ENCODE measurements at places on chromosomes 11 and 22. TPM values are rescaled to one million over a fixed set of nuclear protein-coding genes. Genes with fewer than 3 reads are reported as not detected.

The BBOX1 gene
- not detected for total RNA-seq

The BTBD18 gene
- total RNA-seq = not detected

The PGA4 gene
- total RNA-seq = not detected

DNA sequence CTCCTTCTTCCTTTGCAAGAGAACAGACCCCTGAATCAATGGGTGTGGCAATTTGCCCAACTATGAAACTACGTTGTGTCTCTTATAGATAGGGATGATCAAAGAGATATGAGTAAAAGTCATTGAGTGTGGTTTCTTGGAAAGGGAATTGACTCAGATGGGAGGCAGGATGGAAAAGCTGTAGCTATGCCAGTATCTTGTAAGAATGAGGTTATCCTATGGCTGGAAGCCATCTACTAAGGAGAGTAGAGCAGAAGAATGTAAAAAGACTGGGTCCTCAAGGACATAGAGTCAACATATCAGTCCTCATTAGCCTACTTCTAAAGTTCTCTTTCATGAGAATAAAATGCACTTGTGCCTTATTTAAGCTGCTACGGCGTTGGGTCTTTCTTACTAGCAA is 78.9 kb upstream of the POU2AF2 start:
- no peak for DNase-seq
- no peak overlapping the region for H3K27ac ChIP-seq
- peaks cover 10% of the 10 kb centered on the region for H3K27me3 ChIP-seq
- no peak overlapping the region for H3K4me3 ChIP-seq

The OR51G2 gene
- not detected for total RNA-seq

DNA sequence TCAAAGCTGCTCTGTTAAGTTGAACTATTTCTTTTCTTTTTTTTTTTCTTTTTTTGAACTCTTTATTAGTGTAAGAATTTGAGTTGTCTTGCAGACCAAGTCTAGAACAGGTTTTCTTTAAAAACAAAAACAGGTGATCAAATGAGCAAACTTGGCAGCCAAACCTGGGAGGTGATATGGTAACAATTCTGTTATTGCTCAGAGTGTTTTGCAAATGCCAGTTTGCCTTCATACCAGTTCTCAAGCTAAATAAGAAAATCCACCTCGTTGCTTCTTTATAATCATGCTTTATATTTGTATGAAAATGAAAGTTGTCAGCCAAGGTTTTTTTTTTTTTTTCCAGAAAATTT is 76.9 kb downstream of the DEPDC5 start:
- no peak overlapping the region for H3K4me3 ChIP-seq
- no peak overlapping the region for H3K27ac ChIP-seq
- H3K36me3 ChIP-seq = peaks cover 48% of the 10 kb centered on the region
- no peaks in the 10 kb centered on the region for H3K27me3 ChIP-seq

GRCh38 chr11:35711173-35711910 is 48.8 kb downstream of the TRIM44 start:
- no peak for DNase-seq
- peaks cover 8% of the 10 kb centered on the region for H3K4me1 ChIP-seq
- peaks cover 5% of the 10 kb centered on the region for H3K36me3 ChIP-seq
- no peak overlapping the region for H3K4me3 ChIP-seq

GRCh38 chr22:46537225-46537945 is at the start of gene CELSR1:
Gene CELSR1, minus strand, starts transcription at chr22:46537620. Its CDS starts 450 bp downstream, at chr22:46537170.
- peaks cover 5% of the 10 kb centered on the region for H3K4me1 ChIP-seq
- DNase-seq = no peak
- H3K36me3 ChIP-seq = no peaks in the 10 kb centered on the region
- peaks cover 35% of the 10 kb centered on the region for H3K27me3 ChIP-seq
- H3K27ac ChIP-seq = no peak within 1 kb of the TSS
- H3K4me3 ChIP-seq = no peak within 1 kb of the TSS

GRCh38 chr22:20451920-20452319 is 14.3 kb upstream of the SCARF2 start:
- no peak overlapping the region for H3K4me3 ChIP-seq
- H3K27me3 ChIP-seq = no peaks in the 10 kb centered on the region
- peaks cover 18% of the 10 kb centered on the region for H3K36me3 ChIP-seq
- DNase-seq = no peak
- peaks cover 14% of the 10 kb centered on the region for H3K4me1 ChIP-seq

DNA sequence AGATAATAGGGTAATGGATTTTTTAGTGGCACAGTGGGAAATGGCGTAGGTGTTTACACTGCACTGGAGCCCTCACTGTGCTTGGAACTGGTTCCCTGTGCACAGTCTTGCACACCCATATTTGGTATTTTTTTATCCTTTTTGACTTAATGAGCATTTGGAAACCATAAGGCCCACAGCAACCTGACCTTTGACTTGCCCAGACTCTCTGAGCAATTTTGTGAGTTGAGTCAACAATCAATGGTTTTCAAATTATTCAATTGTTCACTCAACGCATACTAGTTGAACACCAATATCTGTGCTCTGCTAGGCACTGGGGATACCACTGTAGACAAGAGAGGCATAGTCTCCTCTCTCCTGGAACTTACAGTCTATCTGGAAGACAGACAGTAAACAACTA is 14.3 kb downstream of the CD44 start:
- no peak overlapping the region for H3K4me3 ChIP-seq
- no peak overlapping the region for H3K27ac ChIP-seq
- peaks cover 95% of the 10 kb centered on the region for H3K4me1 ChIP-seq
- H3K27me3 ChIP-seq = no peaks in the 10 kb centered on the region
- no peak for DNase-seq

DNA sequence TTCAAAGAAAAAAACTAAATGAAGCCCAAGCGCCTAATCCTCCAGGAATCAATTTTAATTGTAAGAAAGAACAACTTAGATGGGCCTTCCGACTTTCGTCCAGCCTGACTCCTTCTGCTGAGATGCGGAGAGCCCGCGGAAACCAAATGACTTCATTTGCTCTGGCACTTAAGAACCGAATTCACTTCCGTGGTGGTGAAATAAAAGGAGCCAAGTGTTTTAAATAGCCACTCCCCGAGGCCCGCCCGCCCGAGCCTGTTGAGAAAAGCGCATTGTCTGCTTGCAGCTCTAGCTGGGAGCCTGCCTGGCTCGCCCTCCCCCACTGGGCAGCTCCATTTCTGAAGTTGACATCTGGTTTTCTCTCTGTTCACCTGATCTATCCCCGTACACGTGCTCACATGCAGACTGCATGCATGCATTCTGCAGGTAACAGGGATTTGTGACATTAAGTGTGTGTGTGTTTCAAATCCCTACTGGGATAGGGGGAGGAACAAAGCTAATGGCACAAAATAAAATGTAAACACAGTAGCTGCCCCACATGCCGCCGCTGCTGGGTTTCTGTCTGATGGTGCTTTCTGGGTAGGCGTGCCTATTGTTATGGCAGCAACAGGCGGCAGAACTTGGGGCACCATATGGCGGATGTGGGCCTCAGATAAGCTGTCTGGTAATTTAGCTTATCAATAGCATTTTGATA is 6.2 kb downstream of the TEAD1 start:
- H3K4me3 ChIP-seq = no peak overlapping the region
- H3K36me3 ChIP-seq = no peaks in the 10 kb centered on the region
- peaks cover 8% of the 10 kb centered on the region for H3K4me1 ChIP-seq
- DNase-seq = peak; percentile 38
- no peak overlapping the region for H3K27ac ChIP-seq
- peaks cover 73% of the 10 kb centered on the region for H3K27me3 ChIP-seq

GRCh38 chr11:74014880-74015279 is 6.0 kb upstream of the UCP3 start:
- DNase-seq = no peak
- no peaks in the 10 kb centered on the region for H3K27me3 ChIP-seq
- no peak overlapping the region for H3K4me3 ChIP-seq
- H3K36me3 ChIP-seq = peaks cover 42% of the 10 kb centered on the region
- H3K4me1 ChIP-seq = peaks cover 52% of the 10 kb centered on the region

DNA sequence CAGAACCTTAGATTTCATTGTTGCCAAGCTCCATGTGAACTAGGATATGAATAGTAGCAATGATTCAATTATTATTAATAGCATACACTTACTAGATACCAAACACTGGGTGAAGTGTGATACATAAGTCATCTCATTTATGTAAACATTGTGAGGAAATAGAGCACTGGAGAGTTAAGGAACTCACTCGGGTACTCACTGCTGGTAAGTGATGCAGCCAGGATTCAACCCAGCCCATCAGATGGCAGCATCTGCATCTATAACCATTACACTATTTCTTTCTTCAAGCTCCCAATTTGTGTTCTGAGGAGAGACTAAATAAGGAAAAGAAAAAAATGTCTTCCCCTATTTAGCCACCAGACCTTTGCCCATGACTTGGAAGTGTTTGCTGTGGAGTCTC is 10.2 kb upstream of the ALG8 start:
- no peaks in the 10 kb centered on the region for H3K4me1 ChIP-seq
- H3K27me3 ChIP-seq = no peaks in the 10 kb centered on the region
- DNase-seq = no peak
- no peak overlapping the region for H3K4me3 ChIP-seq
- no peak overlapping the region for H3K27ac ChIP-seq

The MSANTD2 gene
- 9.1 TPM for total RNA-seq

The CPSF7 gene
- 94.8 TPM for total RNA-seq

GRCh38 chr11:110092111-110092514 is 1.1 kb upstream of the ZC3H12C start:
- peaks cover 12% of the 10 kb centered on the region for H3K4me1 ChIP-seq
- H3K36me3 ChIP-seq = no peaks in the 10 kb centered on the region
- H3K4me3 ChIP-seq = peak overlapping the region; percentile 72
- no peak for DNase-seq
- H3K27me3 ChIP-seq = peaks cover 48% of the 10 kb centered on the region

The C11orf16 gene
- total RNA-seq = not detected

DNA sequence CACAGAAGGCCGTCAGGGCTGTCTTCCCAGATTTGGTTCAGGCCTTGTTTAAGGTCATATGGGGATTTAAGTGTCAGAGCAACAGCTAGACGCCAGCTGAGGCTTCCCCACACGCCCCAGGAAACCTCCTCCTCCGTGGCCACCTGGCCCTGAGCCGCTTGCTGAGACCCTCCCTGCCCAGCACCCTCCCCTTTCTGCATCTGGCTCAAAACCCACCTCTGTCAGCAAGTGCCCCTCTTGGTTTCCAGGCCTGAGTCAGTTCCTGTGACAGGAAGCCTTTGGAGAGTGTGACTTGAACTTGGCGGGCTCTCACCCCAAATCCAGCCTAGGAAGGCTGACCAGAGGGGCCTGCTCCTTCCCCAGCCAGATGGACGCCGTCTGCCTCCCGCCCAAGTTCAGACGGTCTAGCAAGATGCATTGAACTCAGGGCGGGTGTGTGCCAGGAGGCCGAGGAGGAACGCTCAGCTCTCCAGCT is 561 bp downstream of the FXYD2 start:
- peak overlapping the region; percentile 6 for H3K4me3 ChIP-seq
- peaks cover 82% of the 10 kb centered on the region for H3K4me1 ChIP-seq
- H3K27me3 ChIP-seq = no peaks in the 10 kb centered on the region
- H3K36me3 ChIP-seq = no peaks in the 10 kb centered on the region

DNA sequence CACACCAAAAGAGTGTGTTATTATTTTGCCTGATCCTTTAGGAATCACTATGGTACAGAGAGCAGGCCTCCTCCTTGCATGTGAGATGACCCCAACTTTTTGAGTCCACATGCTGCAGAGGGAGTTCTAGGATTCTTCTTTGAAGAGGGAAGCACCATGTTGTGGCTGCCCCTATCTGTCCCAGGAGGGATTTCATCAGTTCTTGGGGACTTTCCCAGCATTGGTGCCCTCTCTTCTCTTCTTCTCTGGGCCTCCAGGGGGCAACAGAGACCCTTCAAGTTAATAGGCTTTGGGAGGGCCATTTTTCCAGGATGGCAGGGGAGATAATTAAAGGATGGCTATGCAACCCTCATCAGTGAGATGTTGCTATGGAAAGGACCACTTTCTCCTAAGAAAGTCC is 3.6 kb downstream of the MMP1 start:
- no peak overlapping the region for H3K27ac ChIP-seq
- DNase-seq = peak; percentile 29
- H3K4me1 ChIP-seq = no peaks in the 10 kb centered on the region
- H3K27me3 ChIP-seq = no peaks in the 10 kb centered on the region

DNA sequence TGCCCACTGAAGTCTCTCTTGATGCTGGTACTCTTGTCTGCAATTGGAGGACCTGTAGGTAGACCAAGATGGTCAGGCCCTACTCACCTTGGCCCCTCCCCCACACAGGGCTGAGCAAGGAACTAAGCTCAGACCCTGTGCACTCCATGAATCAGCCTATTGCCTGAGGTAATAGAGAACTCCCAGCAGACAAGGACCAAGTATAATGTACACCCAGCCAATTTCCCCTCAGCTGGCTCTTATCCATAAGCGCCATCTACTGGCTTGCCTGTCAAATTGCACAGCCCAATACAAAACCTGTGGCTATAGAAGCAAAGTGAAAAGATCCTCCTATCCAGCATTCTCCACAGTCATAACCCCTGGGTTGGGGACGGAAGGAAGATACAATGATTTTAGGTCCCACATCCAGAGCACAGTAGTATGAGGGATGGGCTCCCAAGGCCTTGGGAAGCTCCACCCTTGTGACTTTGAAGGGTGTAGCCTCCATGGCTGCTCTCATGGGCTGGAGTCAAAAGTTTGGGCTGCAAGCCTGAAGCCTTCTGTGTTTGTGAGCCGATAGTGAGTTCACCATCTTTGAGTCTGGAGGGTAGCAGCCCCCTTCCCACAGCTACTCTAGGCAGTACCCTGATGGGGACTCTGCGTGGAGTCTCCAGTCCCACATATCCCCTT is 56.0 kb downstream of the GLYATL2 start:
- H3K27me3 ChIP-seq = peaks cover 2% of the 10 kb centered on the region
- DNase-seq = peak; percentile 53
- H3K4me3 ChIP-seq = no peak overlapping the region
- H3K4me1 ChIP-seq = no peaks in the 10 kb centered on the region
- H3K36me3 ChIP-seq = no peaks in the 10 kb centered on the region
- H3K27ac ChIP-seq = no peak overlapping the region

- no peak overlapping the region for H3K4me3 ChIP-seq
- no peak for DNase-seq
- H3K27me3 ChIP-seq = no peaks in the 10 kb centered on the region
- no peak overlapping the region for H3K27ac ChIP-seq
- no peaks in the 10 kb centered on the region for H3K4me1 ChIP-seq
- no peaks in the 10 kb centered on the region for H3K36me3 ChIP-seq
Measured at GRCh38 chr11:36077368-36077767, 133.5 kb downstream of the LDLRAD3 start.

DNA sequence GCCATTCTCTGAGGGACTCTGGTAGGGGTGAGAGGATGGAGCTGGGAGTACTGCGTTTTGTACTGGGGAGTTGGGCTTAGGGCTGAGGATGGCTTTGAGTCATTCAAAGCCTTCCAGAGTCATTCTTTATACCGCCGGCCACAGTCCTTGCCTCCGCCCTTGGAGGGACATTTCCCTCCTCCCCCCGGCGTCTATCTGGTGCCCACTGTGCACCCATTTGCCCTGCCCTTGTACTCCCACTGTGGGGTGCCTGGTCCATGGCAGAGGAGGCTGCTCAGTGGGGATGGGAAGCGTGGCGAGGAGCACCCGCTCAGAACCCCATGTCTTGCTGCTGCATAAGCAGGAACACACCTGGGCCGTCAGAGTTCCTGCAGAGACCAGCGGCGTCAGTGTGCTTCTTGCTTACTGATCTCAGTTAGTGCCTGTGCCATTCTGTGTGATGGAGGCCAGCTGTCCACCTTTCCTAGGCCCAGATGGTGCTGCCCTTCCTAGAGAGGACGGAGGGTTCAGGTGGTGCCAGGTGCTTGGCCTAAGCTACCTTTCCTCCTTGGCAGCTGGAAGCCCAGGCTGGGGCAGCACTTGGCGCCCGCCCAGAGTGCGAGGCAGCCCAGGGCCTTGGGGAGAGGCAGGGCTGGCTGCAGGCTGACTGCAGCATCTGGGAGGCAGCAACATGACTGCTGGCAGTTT is 23.3 kb upstream of the TMEM191C start:
- H3K4me3 ChIP-seq = no peak overlapping the region
- H3K36me3 ChIP-seq = no peaks in the 10 kb centered on the region
- no peaks in the 10 kb centered on the region for H3K27me3 ChIP-seq

- no peak overlapping the region for H3K27ac ChIP-seq
- no peaks in the 10 kb centered on the region for H3K27me3 ChIP-seq
- peaks cover 41% of the 10 kb centered on the region for H3K36me3 ChIP-seq
- H3K4me3 ChIP-seq = no peak overlapping the region
- no peak for DNase-seq
Measured at GRCh38 chr11:47327025-47327424, 25.5 kb downstream of the MYBPC3 start.
